ENCODE measurements at places on chromosomes 4 and X.

DNA sequence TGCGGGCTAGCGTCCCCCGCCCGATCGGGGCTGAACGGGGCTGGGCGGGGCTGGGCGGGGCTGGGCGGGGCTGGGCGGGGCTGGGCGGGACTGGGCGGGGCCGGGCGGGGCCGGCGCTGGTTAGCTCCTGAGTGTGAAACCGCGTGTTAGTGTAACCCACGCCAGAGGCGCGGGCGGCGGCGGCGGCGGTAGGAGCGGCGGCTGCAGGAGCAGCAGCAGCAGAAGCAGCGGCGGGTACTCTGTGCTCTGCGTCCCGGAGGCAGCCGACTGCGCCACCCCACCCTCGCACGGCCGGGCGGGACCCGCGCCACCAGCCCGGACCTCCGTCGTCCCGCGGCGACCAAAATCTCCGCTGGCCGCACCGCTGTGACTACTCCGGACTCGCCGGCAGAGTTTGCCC is 128.1 kb downstream of the LAS1L start:
- DNase-seq, result no peak

GRCh38 chr4:110119337-110119736 is 79.1 kb downstream of the ELOVL6 start:
- no peak for DNase-seq

DNA sequence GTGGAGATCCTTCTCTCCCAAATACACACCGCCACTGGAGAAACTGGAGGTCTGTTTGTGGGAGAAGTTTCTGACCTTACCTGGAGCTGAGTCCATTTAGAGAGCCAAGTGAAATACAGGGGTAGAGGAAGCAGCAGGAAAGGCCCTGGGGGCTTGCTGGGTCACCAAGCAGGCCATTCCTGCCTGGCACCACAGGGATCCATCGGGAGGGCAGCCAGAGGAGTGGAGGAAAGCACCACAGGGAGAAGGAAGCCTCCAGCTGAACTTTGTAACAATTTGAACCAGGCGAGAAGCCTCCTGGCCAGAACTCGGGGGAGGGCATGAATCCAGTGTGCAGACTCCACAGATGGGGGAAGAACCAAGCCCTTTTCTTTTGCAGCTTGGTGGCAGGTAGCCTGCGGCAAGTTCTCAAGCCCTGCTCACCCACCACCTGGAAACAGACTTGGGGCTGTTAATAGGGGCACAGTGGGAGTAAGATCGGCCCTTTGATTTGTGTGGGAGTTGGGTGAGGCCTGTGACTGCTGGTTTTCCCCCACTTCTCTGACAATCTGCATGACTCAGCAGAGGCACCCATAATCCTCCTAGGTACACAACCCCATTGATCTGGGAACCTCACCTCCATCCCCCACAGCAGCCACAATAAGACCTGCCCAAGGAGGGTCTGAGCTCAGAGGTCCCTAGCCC is 94.6 kb downstream of the IRS4 start:
- DNase-seq, result no peak

GRCh38 chr4:93199492-93199891 is 629.1 kb upstream of the ATOH1 start:
- DNase-seq, result no peak

- no peak for DNase-seq
These were observed 713 bp downstream of the PLXNB3 start for GRCh38 chrX:153764786-153765137.

- DNase-seq, result no peak
These were observed 911.2 kb downstream of the FSTL5 start for GRCh38 chr4:161252520-161253141.

DNA sequence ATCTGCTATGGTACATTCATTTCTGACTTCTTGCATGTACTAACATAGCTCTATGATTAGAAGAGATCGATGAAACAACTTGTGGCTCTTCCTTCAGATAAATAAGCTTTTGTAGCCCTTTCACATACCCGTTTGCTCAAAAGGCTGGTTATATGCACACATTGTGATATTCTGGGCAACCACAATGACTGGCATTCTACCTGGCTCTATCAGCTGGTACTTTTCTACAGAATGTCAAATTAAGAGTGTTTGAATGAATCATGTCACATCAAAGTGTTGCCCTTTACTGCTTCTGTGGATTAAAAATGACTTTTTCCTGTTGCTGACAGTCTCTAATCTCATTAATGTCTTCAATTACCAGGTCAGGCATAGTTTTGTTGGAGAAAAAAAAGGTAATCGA is 11.6 kb downstream of the PGRMC1 start:
- DNase-seq, result no peak

DNA sequence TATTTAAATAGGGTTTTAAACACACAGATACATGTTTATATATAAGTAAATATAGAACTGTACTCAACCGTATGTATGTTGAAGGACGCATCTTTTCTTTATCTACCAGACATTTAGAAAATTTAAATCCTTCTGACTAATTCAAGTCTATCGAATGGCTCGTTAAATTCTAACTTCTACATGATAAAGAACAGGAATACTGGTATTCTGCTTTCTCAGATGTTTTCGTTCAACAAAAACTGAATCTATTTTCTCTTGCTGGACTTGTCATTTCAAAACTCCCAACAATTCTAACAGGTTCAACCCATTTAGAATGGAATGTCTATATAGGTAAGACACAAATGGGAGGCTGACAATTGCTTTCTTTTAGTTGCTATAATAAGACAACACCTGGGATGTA is 978.3 kb upstream of the ADGRL3 start:
- DNase-seq, result no peak

GRCh38 chr4:108979759-108980158 is 216.9 kb upstream of the ETNPPL start:
- DNase-seq, result no peak

- DNase-seq, result no peak
These were observed 88.4 kb downstream of the AFF2 start for GRCh38 chrX:148588649-148589310.

DNA sequence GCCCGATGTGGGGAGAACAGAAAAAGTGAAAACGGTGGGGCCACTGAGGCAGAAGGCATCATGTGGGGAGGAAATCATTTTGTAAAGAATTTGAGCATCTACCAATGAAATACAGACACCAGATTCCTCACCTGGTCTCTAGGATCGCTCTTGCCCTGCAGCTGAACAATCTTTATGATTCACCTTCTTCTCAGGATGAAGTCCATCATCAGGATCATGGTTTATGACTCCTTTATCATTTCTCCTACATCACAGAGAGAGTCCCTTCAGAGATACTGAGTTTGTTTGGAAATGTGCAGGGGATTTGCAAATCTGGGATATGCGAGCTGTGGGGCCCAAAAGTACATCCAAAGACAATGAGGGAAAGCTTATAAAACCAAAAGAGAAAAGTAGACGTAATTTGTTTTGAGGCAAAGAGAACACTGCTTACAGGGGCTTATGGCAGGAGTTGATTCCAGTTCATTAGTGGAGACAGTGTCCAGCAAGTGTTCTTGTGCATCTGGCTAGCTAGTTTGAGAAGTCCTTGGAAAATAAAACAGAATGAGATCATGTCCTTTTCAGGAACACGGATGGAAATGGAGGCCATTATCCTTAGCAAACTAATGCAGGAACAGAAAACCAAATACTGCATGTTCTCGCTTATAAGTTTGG is 15.3 kb upstream of the ANXA5 start:
- DNase-seq, result no peak

GRCh38 chr4:183814461-183814860 is 90.6 kb upstream of the STOX2 start:
- DNase-seq, result no peak

DNA sequence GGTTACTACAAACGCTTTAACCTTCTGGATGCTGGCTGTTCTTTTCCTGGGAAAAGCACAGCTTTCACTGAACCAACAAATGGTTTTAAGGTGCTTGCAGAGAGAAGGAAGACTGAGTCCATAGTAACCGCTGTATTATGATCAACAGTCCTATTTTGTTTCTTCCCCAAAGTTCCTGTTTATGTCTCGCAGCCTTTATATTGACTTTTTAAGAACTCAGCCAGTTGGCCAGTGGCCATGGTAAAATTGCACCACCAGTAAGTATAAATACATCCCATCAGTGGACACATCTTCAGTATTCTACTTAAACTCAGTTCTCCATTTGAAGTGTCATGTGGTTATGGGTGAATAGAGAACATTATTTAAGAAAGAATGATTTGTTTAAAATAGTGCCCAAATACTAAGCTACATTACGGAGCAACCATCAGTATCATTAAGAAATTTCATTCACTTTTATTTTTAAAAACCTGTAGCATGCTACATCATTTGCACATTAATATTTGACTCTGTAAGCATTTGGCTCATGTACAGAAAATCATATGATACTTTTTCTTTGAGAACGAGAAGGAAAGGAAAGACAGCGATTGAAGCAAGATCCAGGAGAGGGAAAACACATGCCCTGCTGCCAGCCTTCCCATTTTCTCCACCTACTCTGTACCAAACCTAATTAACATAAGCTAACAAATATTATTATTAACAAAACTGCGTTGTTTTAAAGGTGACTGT is 287.0 kb downstream of the ARHGAP24 start:
- DNase-seq, result no peak

GRCh38 chrX:74461384-74461783 is 40.1 kb downstream of the SLC16A2 start:
- DNase-seq, result no peak

DNA sequence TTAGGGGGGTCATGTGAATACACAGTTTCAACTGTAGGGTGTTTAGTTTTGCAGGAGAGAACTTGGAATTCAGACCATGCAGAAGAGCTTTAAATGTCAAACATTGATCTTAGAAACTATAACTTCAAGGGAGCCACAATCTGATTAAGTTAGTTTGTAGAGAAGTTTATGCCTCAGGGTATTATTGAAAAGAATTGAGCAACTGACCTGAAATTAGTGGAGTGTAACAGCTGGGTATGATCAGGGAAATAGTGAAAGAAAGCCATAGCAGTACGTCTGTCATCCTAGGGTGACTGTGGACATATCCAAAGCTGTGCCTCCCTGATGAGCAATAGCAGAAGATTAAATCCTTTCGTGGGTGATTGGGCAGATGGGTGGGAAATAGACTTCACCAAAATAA is 63.8 kb downstream of the FAM47B start:
- no peak for DNase-seq

- no peak for DNase-seq
These were observed 459.5 kb downstream of the GASK1B start for GRCh38 chr4:157713342-157713741.

DNA sequence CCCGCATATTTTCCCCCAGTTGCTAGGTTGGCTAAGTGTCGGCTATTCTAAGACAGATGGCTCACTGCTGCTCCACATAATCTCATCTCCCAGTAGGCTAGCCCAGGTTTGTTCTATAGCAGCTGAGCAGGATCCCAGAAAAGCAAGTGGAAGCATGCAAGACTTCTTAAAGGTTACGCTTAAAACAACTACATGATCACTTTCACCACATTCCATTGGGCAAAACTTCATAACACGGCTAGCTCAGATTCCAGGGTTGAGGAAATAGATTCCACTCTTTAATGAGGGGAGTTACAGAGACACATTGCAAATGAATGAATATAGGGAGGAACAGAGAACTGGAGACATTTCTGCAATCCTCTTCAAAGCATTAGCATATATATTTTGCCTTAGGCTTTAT is 12.9 kb upstream of the RAB33B start:
- DNase-seq, result no peak

- DNase-seq, result no peak
These were observed 377.4 kb downstream of the SMARCA1 start for GRCh38 chrX:129145840-129146272.

GRCh38 chr4:8108991-8109390 is 49.6 kb downstream of the ABLIM2 start:
- no peak for DNase-seq

- DNase-seq, result no peak
These were observed 321.9 kb upstream of the PRPS2 start for GRCh38 chrX:12469296-12469695.

GRCh38 chr4:189436207-189436606 is 504.5 kb upstream of the FRG1 start:
- no peak for DNase-seq

GRCh38 chr4:10584042-10584441 is 100.5 kb downstream of the CLNK start:
- no peak for DNase-seq

DNA sequence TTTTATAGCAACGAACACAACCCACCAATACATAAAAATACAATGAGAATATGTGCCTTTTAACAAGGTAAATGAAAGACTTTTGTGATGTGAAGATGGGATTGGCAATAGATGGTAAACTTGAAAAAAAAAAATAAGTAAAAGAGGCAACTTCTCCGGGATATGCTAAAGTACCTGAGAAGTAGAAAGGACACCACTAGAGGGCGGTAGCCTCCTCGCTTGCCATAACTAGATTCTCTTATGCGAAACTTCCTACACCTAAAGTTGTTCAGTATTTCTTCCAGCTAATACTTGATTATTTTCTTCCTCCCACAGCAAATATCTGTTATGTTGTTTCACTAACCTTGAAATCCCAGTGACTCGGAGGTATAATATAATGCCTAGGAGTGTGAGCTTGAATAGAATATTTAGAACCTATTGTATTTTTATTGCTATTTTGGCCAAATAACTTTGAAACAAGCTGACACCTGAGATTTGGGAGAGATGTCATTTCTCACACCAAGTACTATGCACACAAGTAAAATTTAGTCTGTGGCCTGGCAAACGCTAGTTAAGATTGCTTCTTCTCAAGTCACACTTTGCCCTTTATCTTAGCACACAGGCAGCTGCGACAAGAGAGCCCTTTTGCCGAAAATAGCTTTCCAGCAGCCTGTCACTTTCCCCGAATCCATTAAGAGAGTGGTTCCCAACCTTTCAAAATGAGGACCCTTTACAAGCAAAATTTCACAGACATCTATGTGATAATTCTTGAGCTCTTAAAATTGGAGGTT is 44.9 kb upstream of the PDLIM5 start:
- DNase-seq, result peak; percentile 14

- DNase-seq, result no peak
These were observed 69.8 kb downstream of the FBXO8 start for GRCh38 chr4:174213731-174214100.

- no peak for DNase-seq
These were observed 136.2 kb upstream of the RASGEF1B start for GRCh38 chr4:81607950-81608349.

DNA sequence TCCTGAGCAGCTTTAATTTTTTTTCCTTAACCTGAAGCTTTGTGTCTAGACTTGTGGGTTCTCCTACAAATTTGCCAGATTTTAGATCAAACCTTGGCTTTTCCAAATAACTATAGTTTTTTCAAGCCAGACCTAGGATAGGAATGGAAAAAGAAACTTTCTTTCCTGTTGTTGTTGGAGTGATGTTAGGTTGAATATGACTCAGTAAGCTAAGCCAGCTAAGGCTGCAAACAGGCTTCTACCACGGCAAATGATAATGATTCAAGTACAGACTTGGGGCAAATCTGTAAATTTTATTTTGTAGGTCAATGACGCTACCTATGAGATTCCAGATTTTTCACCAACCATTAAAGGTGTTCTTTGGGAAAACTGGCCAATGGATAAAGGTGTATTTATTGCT is 45.6 kb downstream of the WDR19 start:
- no peak for DNase-seq

GRCh38 chrX:24396236-24396930 is 35.9 kb downstream of the SUPT20HL1 start:
- DNase-seq, result no peak

DNA sequence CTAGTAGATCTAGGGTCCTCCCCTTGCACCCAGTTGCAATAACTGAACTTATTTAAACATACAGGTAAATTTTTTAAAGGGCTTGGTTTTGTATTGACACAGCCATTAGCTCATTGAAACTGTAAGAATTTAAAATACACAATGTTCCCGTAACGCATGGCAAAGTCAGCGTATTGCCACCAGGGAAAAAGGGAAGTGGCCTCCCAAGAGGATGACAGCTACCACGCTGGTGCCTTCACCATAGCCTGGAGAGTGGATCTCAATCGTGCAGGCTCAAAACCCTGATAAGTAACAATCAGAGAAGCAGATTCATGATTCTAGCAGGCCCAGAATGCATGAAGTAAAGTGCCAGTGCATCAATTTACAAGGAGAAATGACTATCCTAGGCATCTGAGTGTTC is 49.4 kb upstream of the RELL1 start:
- DNase-seq, result no peak
